Activated CD4-positive, alpha-beta T cell treated with anti-CD3 and anti-CD28 coated beads, Interleukin-10, Interleukin-2, amounts not matched to agents 100 ng/mL and 50 ng/mL, durations not matched to agents 16 hours and 8 hours (primary cell): ENCODE measurements at places on chromosomes 5 and 9.

DNA sequence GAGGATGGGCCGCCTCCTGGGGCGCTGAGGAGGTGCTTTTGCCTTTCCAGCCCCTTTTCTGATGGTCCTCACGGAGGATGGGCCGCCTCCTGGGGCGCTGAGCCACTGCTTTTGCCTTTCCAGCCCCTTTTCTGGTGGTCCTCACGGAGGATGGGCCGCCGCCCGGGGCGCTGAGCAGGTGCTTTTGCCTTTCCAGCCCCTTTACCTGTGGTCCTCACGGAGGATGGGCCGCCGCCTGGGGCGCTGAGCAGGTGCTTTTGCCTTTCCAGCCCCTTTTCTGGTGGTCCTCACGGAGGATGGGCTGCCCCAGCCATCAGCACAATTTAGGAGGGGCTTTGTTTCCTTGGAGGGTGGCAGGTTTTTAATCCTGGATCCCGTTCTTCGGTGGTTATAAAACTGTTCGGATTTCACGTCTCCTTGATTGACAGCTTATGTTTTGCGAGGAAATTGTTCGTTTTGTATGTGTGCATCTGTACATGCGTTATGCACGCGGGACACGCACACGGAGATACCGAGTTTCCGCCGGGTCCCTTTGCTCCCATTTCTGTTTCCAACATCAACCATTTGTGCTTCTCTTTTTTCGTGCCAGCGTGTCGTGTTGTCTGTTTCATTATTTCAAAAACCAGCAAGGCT, 34.7 kb upstream of the SLC9A3 start:
- no peak for DNase-seq

GRCh38 chr5:4197151-4197550, 601.5 kb downstream of the IRX1 start:
- DNase-seq, result no peak

GRCh38 chr9:15764131-15764530, 211.3 kb downstream of the CCDC171 start:
- no peak for DNase-seq

GRCh38 chr5:105587963-105588662, 2025.5 kb upstream of the NUDT12 start:
- DNase-seq, result peak; percentile 24

GRCh38 chr9:91033270-91033669, 231.7 kb downstream of the SYK start:
- DNase-seq, result no peak

DNA sequence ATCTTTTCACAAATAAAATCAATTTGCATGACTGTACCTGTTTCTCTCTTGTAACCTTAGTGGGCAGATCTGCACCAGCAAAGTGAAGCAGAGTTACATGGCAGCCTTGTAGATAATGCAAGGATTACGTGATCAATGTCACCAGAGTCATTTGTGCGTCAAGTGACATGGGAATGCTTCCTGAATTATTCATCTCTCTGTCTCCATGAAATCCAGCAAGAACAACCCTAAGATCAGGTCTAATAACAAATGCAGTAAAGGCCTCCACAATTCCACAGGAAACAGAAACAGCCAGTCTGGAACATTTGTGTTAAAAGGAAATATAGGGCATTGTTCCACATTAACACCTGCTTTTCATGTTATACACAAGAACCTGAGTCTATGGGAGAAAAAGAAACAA, 7.8 kb downstream of the GZMA start:
- DNase-seq, result no peak

DNA sequence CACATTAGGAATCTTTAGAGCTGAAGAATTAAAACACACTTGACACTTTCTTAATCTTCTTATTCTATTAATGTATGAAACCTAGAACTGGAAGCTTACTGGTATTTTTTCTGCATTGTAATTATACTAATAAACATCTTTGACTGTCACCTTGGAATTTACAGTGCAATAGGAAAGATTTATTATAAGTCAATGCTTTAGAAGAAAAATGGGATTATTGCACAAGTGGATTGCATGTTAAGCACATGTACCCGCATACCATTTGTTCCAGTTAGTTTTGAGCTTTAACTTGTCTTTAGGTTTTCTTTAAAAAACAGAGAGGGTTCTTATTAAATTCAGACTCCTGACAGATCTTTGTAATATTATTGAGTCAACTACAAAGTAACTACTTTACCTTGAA, 278.5 kb downstream of the CCDC171 start:
- no peak for DNase-seq

DNA sequence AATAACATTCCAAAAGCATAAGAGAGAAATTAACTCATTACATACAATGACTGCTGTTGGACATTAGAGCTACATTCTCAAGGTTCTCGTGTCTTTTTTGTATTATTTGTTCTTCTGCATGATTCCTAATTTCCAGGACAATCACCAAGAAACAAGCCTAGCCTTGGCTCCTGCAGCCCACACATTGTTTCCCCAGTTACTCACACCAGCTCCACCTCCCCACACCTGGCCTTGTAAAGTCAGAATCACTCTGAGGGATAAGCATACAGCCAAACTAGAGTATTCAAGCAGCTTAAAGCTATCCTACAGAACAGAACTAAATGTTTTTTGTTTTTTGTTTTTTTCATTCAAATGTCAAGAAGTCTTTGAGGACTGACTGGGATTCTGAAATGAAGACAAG, 189.2 kb downstream of the HINT1 start:
- no peak for DNase-seq

GRCh38 chr9:91359734-91360470, 1.8 kb downstream of the AUH start:
- DNase-seq, result peak; percentile 66

DNA sequence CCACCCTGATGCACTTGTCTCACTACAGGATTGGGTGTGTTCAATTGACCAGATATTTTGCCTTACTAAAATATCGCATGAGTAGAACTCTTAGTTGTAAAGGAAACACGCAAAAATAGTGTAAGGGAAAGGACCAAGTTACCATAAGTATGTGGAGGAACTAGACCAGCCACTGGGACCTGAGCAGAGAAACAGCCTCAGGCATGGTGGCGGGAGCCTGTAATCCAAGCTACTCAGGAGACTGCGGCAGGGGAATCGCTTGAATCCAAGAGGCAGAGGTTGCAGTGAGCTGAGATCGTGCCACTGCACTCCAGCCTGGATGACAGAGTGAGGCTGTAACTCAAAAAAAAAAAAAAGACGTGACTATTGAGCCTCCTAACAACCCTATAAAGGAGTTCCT, 117.9 kb upstream of the SPATA31C2 start:
- DNase-seq, result no peak
